ENCODE measurements at places on chromosomes 3 and 15. TPM values are rescaled to one million over a fixed set of nuclear protein-coding genes. Genes with fewer than 3 reads are reported as not detected.

The CLN6 gene
- 29.5 TPM for total RNA-seq

The EPHA6 gene
- total RNA-seq: 0.30 TPM

The CSNK1G1 gene
- 12.7 TPM for total RNA-seq

The CNTN3 gene
- total RNA-seq: 0.07 TPM
